Dermis microvascular lymphatic vessel endothelial cell (primary cell): ENCODE measurements at places on chromosomes 12 and 14.

DNA sequence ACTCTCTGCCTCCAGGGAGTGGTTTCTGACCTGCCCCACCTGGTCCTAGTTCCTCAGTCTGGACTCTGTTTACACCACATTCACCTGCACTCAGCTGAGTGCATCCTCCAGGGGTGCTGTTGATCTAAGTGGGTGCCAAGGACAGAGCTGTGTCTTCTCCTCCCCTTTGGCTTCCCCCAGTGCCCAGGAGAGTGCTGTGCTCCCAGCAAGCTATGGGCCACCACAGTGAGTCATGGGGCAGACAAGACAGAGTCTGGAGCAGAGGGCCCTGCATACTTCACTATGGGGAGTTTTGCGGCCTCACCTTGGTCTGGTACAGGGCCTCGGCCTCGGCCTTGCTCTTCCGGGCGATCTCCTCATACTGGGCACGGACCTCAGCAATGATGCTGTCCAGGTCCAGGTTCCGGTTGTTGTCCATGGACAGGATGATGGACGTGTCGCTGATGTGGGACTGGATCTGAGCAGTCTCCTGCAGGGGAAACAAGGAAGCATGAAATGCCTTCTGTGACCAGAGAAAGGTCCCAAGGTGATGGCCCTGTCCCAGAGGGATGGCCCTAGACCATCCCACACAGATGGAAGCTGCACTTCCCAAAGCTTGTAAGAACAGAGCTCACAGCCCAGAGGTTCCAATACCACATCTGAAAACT is 4.9 kb downstream of the KRT73 start:
- DNase-seq, result no peak

- no peak for DNase-seq
These were observed 1.3 kb downstream of the GPR65 start for GRCh38 chr14:88005978-88006851.

GRCh38 chr14:69705706-69706105 is 61.2 kb upstream of the SRSF5 start:
- DNase-seq, result no peak

DNA sequence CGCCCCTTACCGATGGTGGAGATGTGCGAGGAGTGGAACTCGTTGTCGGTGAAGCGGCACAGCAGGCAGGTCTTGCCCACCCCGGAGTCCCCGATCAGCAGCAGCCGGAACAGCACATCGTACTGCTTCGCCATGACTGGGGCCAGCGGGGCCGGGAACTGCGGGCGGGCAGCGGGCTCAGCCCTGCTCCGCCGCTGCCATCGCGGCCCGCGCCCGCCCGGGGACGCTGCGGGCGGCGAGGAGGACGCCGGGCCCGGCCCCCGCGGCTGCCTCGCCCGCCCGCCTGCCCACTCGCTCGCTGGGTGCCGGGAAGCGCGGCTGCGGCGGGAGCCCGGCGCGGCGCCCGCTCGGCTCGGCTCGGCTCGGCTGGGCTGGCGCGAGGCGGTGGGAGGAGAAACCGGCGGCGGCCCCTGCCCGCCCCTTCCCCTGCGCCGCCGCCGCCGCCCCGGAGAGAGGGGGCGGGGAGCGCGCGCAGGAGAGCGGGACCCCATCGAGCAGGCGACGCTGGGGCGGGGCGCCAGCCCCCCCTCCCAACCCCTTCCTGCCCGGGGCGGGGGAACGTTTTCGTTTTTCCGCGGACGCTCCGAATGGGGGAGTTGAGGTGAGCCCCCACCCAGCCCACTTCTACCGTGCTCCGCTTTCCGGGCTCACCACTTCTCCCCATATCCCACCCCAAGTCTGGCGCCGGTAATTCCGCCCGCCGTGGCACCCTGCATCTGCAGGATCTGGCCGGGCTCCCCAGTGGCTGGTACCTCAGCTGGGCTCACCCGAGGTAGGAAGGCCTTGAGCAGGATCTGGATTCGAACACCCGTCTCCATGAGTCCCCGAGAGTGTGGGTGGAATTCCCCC is at the start of gene RAB15:
TSS of gene RAB15 (minus strand) at position 394 of the 849 bp plus-strand sequence. CDS start at position 134, 260 bp downstream.
- DNase-seq, result no peak

- no peak for DNase-seq
These were observed 55.4 kb upstream of the DDX11 start for GRCh38 chr12:31018106-31018789.

GRCh38 chr14:101789222-101789621 is 27.7 kb downstream of the PPP2R5C start:
- DNase-seq, result no peak

DNA sequence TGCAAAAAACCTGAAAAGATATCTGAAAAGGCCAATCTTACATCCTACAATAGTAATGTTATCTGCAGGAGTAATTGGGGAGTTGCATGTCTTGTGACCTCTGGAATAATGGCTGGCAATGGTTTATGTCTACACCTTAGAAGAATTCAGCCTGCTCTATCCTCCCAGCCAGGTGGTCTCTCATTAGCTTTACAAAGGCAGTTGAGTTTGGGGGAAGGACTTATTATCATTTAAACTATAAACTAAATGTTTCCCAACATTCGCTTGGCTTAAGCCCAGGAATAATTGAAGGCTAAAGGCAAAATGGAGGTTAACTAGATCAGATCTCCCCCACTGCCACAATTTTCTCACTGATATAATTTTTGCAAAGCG is 158.4 kb upstream of the SFSWAP start:
- no peak for DNase-seq

DNA sequence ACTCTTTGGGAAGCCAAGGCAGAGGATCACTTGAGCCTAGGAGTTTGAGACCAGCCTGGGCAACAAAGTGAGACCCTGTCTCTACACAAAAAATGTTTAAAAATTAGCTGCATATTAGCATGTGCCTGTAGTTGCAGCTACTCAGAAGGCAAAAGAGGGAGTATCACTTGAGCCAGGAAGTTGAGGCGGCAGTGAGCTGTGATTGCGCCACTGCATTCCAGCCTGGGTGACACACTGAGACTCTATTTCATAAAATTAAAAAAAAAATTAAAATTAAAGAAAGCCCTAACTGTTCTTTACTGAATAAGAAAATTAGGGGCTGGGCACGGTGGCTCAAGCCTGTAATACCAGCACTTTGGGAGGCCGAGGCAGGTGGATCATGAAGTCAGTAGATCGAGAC is 27.0 kb downstream of the SENP1 start:
- no peak for DNase-seq

- DNase-seq, result no peak
These were observed 287.3 kb downstream of the BCL11B start for GRCh38 chr14:98984719-98985041.

DNA sequence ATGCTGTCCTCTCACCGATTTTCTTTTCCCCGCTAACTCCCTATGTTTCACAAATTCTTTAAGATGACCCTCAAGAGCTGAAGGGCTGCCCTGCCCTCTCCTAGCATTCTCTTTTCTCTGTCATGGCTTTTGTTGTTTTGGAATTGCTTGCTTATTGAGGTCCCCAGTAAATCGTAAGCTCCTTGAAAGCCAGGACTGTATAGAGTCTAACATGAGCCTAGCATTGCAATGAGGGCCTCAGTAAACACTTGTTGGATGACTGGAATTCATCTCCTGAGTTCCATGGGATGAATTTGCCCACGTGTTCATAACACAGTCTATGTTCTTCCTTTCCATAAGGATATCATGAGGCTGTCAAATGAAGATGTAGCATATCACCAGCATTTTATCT is 92.2 kb downstream of the APAF1 start:
- no peak for DNase-seq

- DNase-seq, result no peak
These were observed 178.3 kb upstream of the PLEKHG7 start for GRCh38 chr12:92524489-92524888.
